ENCODE measurements at places on chromosomes 13 and 19.

- DNase-seq = no peak
These were observed 67.2 kb upstream of the OLFM4 start for GRCh38 chr13:52961256-52961910.

- DNase-seq = no peak
These were observed 164.4 kb downstream of the LMO7 start for GRCh38 chr13:75800545-75800944.

GRCh38 chr13:98563071-98563470, 13.8 kb downstream of the STK24 start:
- no peak for DNase-seq

- no peak for DNase-seq
These were observed 29.2 kb downstream of the CLEC4M start for GRCh38 chr19:7792281-7792680.

DNA sequence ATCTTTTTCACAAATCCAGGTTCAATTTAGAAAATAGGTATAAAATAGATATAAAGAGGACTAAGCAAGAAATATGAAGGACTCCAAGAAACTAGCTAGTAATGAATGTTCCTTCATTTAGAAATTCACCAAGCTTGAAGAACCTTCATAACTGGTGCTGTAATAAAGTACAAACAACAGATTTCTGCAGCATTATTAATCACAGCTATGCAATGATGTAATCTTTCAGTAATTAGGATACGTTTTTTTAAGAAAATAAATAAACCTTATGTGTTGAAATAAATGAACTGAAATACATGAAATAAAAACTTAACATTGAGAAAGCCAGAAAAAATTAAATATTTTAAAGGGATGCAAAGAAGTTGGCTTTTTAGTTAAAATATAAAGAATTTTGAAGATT, 236.1 kb downstream of the RGCC start:
- no peak for DNase-seq

DNA sequence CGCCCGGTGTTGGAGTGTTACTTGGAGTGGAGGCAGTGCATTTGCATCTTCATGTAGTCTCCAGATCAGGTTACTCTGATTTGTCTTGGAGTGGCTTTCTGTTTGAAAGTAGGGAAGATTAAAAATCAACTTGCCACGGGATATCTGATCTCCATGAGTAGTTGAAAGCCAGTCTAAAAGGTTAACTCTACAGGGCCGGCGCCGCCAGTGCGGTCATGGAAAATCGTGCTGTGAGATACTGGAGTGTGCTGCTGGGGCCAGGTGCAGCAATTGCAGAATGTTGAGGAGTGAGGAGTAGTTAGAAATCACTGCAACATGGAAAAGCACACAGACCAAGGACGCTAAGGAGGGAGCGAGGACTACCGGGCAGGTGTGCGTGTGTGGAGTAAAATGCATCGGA, 175.0 kb downstream of the STK24 start:
- DNase-seq = no peak

GRCh38 chr19:16386619-16387240, 62.1 kb downstream of the KLF2 start:
- DNase-seq = peak; percentile 58

DNA sequence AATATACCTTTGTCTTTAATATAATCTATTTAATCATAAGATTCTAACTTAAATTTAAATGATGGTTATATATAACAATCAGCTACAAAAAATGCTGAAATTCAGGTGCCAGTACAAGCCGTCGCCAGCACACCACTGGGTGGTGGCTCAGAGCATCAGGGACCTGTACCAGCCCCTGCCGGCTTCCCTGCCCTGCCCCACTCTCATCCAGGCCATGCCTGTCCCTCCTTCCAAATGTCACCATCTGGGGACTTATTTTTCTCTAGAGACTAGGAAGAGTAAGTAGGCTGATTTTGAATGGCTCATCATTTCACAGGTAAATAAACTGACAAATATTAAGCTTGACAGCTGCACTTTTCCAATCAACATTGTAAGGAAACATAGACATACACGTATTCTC, 1.6 kb downstream of the METTL21C start:
- no peak for DNase-seq

DNA sequence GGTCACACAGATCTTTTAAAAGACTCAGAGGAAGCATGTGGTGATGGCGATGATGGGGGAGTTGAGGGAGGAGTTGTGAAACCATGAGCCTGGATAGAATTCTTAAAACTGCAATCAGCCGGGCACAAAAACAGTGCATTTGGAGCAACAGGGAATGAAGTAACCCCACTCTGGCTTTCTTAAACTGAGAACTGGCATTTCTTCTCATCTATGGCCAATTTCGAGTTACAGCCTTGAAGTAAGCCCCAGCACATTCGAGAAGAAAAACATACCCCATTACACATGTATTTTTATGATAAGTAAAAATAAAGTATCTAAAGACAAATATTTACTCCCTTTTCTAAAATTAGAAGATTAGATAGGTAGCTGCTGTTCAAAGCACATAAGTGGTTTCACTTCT, 70.1 kb downstream of the DCLK1 start:
- DNase-seq = no peak

DNA sequence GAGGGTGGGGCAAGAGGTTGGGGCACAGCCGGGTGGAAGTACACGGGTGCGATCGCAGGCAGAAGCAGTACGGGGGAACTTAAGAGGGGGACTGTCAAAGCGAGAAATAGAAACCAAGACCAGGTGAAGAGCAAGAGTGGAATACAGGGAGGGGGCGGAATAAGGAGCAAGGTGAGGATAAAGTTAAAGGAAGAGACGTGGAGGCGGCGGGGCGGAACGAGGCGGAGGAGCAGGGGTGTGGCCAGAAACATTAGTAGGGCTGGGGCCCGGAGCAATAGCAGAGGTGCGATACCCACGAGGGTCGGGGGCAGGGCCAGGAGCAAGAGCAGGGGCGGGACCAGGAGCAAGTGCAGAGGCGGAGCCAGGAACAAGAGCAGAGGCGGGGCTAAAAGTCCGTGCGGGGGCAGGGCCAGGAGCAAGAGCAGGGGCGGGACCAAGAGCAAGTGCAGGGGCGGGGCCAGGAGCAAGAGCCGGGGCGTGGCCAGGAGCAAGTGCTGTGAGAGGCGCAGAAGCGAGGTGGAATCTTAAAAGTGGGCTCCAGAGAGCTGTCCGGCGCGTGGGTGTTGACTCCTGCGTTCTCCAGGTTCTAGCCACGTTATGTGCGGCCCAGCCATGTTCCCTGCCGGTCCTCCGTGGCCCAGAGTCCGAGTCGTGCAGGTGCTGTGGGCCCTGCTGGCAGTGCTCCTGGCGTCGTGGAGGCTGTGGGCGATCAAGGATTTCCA, 1.2 kb downstream of the CATSPERG start:
- peak; percentile 94 for DNase-seq

DNA sequence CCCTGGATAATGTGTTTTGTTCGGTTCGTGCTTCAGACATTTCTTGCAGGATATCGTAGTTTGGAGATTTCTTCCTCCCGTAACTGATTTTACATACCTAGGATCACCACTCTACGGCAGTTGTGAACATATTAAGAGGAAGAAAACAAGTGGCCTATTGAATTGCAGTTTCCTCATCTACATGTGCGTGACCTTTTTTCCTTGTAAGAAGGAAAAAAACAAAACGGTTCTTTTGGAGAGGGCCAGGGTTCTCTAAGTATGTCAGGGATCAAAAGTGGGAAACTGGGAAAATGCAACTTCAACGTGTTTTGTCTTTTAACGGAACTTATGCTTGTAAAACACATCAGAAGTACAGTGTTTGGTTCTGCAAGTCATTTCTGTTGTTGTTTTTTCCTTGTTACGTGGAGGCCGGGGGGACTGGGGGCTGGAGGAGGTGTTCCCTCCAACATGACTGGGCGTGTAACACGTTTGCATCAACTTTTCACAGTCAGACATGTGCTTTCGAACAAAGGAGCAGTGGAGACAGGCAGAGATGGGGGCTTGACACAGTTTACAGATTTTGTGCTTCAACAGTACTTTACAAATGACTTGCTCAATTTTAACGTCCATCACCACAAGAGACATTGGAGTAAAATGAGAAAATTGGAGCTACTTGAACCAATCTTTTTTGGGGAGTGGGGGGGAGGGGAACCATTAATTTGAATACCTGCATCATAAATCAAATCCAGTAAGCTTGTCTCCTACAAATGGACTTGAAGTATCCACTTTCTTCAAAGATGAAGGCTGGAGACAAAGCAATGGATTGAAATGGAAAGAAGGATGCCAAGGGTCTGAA, 3.8 kb downstream of the ZC3H4 start:
- DNase-seq = no peak

- DNase-seq = no peak
These were observed 12.4 kb downstream of the DPP9 start for GRCh38 chr19:4711211-4711610.

DNA sequence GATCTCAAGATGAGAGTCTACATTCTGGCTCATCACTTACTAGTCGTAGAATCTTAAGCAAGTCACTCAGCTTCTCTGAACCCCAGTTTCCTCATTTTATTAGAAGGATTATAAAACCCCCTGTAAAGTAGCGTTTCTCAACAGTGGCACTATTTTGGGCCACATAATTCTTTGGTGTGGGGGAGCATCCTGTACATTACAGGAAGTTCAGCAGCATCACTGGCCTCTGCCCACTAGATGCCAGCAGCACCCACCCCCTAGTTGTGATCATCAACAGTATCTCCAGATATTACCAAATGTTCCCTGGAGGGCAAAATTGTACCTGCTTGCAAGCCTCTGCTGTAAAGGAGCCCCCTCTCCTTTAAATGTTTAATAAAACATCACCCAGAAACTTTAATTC, 22.6 kb downstream of the STARD13 start:
- no peak for DNase-seq

DNA sequence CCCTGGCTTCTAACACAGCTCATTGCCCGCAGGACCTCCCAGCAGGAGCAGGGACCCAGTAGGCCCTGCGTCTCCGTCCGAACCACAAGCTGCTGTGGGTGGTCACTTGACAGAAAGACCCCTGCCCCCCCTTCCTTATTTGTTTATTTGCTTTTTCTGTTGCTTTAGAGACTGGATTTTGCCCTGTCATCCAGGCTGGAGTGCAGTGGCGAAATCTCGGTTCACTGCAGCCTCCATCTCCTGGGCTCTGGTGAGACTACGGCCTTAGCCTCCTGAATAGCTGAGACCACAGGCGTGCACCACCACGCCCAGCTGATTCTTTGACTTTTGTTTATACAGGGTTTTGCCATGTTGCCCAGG, 7.6 kb upstream of the PTBP1 start:
- DNase-seq = no peak

GRCh38 chr13:110528911-110529310, 32.6 kb downstream of the RAB20 start:
- no peak for DNase-seq

DNA sequence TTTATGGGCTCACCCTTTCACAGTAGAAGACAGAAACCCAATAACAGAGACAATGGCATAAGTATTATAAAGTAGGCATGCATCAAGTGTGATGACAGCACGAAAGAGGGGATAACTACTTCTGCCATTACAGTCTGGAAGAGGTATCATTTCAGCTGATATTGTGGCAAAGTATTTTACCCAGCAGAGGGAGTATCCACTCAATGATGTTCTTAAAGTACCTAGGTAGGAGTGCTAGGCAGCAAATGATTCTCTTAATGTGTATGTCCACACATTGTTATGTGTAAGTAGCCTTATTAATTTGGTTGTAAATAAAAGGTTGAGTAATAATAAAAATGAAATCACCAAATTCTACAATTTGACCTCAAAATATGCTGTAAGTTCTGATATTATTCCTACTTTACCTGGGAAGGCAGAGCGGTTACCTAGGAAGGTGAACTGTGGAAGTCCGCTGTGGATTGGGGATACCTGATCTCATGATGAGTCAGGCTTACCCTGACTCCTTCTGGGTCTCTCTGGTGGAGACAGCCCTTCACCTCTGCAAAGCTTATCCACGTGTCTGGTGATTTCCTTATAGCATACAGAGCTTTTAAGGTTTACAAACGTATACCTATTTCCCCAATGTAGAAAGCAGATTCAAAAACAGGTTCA, 4.1 kb upstream of the UBAC2 start:
- DNase-seq = no peak

DNA sequence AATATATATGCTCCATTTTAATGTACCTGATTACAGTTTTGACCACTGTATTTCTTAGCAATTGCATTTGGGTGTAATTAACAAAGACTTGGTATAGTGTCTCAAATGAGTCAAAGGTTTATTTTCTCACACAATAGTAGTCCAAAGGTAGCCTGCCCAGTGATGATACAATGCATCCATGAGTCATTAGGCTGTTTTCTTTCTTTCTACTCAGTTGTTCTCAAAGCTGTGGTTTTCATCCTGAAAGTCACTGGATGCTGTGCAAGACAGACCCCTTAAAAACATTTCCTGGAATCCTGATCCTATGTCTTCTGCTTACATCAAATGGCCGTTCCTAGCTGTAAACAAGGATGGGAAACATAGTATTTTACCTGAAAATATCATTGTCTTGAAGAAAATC, 651.2 kb upstream of the MIR17HG start:
- no peak for DNase-seq

- no peak for DNase-seq
These were observed 17.2 kb downstream of the SAFB2 start for GRCh38 chr19:5605362-5605761.

DNA sequence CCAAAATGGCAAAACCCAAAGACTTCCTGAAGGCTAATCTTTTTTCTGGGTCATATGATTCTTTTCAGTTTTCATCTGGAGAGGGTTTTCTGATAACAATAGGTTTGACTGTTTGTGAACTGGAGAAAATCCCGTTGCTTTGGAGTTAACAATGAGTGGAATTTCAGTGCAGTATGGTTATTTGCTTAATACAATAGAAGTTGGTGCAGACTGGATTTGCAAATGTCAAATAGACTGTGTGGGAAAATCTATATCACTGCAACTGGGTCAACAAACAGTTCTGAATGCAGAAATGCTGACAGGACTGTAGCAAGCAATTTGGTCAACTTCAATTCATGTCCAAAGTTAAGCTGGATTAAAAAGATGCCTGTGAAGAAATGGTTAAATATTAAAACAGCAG, 267.5 kb upstream of the ARGLU1 start:
- no peak for DNase-seq

- no peak for DNase-seq
These were observed 63.1 kb downstream of the CEBPG start for GRCh38 chr19:33436360-33437345.

DNA sequence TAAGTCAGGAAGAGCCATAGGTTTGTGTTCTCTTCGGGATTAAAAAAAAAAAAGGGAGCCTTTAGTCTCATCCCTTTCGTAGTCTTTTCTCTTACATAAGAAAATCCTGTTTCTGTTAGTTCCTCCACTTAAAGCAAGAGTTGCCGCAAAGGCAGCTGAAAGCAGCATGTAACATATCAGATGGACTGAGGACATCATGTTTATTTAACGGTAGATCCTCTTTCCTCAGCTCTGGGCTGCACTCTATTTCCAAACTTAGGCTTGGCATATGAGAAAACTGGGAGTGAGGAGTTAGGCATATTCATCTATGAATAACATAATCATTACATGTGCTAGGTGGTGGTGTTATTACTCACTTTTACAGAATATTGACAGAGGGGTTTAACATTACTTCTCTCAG, 391.2 kb downstream of the KLF12 start:
- DNase-seq = no peak

GRCh38 chr13:73119612-73120011, 60.8 kb downstream of the KLF5 start:
- no peak for DNase-seq

Data from endothelial cell (in vitro differentiated cells).